Stimulated activated CD4-positive, alpha-beta T cell treated with anti-CD3 and anti-CD28 coated beads, Interleukin-12 subunit alpha, Interleukin-12 subunit beta, amount 100 ng/mL, for 48 hours (primary cell): ENCODE measurements at places on chromosomes 6 and 20.

DNA sequence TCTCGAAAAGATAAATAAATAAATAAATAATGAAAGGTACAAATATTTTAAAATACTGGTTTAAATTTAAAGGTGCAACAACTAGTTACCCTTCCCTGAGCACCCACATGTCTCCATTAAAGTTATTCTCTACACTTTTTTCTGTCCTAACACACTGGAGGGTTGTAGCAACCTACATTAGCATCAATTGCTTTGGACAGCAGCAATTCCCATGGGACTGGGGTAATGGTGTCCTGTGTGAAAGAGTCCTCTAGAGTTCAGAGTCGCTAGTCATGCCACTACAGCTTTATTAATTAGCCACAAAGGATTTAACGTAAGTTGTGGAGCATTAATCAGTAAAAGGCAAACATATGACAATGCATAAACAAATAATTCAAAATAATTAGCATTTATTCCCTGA, 14.1 kb upstream of the CD24 start:
- no peak for DNase-seq

GRCh38 chr6:10873374-10873773, 8.5 kb downstream of the GCM2 start:
- DNase-seq, result no peak

DNA sequence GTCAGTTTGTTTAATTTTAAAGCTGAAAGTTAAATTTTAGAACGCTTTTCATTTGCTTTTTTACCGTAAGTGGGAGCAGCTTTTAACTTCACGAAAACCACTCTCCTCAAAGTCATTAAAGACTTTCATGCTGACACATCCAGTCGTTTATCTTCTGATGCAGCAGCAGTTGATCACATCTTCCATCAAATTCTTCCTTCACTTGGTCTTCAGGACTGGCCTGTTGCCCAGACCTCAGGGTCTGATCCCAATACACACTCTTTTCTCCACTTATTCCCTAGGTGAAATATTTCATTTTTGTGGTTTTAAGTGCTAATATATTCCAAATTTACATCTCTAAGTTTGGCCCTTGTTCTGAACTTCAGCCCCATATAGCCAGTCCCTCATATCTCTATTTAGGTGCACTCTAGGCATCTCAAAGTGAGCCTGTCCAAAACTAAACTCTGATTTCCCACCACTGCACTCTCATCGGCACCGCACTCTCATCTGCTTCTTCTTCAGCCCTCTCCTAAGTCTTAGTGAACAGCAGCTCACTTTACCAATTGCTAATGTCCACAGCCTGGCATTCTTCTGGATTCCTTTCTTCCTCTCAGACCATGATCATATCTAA, 20.4 kb downstream of the AFDN start:
- DNase-seq, result no peak

- DNase-seq, result no peak
These were observed 22.0 kb upstream of the KIF25 start for GRCh38 chr6:167975458-167975857.

DNA sequence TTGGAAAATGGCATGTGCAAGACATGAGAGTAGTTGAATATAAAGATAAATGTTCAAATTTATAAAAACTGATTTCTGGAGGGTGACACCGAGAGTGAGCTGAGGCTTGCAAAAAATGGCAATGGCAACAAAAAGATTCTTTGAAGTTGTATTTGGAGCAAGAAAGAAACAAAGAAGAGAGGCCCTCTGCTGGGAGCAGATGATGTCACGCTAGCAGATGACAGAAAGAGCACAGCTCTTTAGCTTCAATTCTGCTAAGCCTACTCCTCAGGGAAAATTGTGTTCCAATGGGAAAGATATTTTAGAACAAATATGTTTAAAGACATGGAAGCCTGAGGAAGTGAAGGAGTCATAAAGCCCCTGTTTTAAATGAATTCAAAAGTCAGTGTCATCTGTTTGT, 125.3 kb upstream of the NOX3 start:
- no peak for DNase-seq

DNA sequence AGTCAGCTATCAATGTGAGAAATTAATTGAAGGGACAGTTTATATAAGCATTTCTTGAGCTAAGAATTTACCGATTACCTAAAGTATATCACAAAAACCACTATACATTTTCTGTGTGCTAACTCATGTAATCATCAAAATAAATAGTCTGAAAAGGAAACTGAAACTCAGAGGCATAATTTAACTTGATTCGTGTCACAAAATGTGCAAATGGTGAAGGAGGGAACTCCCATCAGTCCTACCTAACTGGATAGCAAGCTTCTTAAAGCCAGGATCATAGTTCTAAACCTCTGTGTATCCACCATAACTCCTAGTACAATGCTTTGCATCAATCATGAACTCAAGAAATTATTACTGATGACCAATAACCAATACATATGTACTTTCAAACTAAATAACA, 91.0 kb downstream of the ASCC3 start:
- no peak for DNase-seq

GRCh38 chr20:43895235-43895634, 19.4 kb upstream of the TOX2 start:
- no peak for DNase-seq

DNA sequence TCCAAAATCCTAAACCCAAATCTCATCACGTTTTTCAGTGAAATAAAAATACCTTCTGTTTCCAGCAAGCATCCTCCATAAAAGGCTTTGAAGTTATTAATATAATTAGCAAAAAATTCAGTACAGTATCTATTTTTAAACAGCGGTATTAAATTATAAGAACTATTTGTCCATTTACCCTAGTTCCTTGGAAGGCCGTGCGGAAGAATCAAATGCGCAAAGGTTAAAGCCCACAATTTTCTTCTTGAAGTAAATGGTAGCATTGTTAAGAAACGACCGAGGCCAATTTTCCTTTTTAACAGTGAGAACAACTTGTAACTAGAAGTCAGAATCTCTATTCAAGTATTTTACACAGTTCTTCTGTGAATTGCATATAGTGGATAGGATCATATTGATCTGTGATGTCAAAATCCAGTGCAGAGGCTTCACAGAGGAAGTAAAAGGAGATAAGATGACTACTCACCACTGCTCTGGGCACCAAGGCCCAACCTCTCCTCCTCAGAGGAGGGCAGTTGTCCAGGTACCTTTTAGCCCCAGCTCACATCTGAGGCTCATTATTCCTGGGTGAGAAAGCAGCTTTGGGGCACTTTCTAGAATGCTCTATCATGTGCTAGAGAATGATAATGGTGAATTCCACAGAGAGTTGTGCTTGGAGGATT, 36.3 kb downstream of the TNFAIP3 start:
- no peak for DNase-seq

DNA sequence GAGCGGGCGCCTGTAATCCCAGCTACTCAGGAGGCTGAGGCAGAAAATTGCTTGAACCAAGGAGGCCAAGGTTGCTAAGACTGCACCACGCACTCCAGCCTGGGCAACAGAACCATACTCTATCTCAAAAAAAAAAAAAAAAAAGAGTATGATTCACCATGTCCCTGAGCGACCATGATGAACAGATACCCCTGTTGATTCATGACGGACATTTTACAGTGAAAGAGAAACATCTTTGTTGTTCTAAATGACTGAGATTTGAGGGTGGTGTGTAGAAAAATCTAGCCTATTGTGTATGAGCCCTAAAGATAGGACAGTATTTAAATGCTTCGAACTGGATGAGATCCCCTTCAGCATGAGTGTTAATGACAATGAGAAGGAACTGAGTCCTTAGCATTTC, 32.8 kb downstream of the RBM24 start:
- DNase-seq, result no peak

GRCh38 chr6:7147051-7147671, 39.4 kb downstream of the RREB1 start:
- no peak for DNase-seq
